Stimulated activated naive CD8-positive, alpha-beta T cell treated with anti-CD3 and anti-CD28 coated beads, Interleukin-15, amount 100 ng/mL, for 72 hours (primary cell): ENCODE measurements at places on chromosomes 16 and 17.

- no peak for DNase-seq
These were observed 35.6 kb downstream of the CRLF3 start for GRCh38 chr17:30788918-30789317.

DNA sequence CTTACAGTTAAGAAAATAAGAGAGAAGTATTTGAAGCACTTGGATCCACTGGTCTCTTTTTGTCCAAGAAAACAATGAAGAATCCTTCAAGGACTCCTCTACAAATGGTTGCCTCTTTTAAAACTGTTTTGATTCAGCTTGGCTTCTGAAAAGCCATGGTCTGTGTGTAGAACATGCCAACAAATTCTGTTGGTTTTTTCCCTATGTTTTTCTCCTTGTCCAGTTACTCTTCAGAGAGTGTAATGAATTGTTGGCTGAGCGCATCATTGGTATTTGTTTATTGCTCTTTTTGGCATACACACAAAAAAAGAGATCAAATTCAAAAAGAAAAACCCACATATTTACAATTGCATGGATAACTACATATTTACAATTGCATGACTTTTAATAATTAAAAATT lies at the start of gene ABCA10:
ABCA10 (minus strand) TSS at position 249 of the 400 bp plus-strand sequence. CDS start 3,466 bp downstream, outside the sequence.
- DNase-seq: no peak

DNA sequence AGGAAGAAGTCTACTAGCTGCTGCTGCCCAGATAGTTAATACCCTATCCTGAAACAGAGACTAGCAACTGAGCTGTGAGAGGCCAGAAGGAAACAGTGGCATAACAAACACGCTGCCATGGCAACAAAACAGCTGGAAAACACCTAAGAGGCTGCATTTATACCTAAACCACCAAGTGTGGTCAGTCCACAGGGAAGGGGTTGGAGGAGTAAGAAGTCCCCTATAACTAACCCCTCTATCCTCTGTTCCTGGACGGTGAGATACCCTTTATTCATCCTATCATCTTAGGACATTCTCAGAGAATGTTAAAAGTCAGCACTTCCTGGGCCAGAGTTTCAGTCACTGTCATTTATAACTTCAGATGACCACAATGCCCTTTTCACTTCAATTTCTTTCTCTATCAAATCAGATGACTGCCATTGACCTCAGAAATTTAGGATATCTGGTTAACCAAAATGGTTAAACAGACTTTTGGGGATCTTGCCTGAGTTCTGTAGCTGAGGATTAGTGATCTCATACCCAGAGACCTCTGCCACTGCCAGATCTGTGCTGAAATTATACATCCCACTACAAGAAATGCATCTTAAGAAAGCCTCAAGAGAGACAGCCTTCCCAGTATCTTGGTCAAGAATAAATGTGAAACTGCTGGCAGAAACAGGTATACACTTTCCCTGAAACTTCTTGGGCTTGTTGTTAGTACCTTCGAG lies 36.2 kb downstream of the STH start:
- DNase-seq: no peak

- no peak for DNase-seq
These were observed 2.8 kb downstream of the STAT5A start for GRCh38 chr17:42291129-42291528.

DNA sequence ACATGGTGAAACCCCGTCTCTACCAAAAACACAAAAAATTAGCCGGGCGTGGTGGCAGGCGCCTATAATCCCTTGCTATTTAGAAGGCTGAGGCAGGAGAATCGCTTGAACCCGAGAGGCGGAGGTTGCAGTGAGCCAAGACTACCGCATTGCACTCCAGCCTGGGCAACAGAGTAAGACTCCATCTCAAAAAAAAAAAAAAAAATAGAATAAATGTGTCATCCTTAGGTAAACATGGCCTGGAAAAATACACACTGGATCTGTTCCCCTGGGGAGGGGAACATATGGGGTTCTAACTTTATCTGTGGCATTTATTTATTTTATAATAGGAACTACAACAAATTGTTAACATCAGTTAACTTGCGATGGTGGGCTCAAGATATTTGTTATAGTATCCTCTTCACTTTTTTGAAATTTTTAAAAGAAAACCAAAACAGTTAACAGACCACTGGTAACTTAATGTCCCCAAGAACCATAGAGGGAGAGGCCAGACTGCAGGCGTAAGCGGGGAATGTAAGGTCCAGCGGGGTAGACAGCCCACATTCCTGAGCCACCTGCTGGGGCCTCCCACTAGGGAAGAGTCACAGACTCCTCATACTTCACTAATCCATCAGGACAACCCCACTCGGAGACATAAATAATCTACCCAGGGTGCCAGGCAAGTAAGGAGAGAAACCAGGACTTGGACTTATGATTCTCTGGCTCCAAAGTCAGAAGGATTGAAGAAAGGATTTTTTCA lies 12.5 kb upstream of the TXNDC11 start:
- no peak for DNase-seq

DNA sequence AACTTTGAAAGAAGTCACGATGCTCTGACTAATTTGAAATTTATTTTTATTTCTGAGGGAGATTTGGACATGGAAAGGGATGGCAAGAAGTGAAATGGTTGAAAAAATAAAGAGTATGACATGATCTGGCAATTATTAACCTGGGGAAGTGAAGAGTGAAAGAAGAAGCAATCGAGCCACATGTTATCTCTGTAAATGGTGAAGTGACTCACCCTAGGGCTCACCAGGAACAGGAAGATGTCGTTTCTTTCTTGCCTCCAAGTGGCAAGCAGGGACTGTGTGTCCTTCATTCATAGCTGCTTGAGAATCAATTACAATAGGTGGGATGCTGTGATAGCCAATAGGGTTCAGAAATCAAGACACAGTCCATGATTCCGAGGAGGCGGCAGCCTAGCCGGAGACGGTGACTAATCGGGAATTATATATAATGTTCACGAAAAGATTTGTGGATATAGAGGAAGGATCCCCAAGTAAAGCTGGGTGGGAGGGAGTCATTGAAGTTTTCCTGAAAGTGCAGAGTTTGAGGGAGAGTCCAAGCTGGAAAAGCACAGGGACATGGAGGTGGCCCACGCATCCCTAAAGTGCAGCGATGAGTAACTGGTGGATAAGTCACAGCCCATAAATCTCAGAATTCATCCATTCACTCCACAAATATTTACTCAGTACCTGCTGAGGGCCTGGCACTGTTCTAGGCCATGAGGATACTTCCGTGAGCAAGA lies 18.2 kb upstream of the KRT20 start:
- no peak for DNase-seq

- no peak for DNase-seq
These were observed 41.2 kb upstream of the NDRG4 start for GRCh38 chr16:58458606-58459343.

DNA sequence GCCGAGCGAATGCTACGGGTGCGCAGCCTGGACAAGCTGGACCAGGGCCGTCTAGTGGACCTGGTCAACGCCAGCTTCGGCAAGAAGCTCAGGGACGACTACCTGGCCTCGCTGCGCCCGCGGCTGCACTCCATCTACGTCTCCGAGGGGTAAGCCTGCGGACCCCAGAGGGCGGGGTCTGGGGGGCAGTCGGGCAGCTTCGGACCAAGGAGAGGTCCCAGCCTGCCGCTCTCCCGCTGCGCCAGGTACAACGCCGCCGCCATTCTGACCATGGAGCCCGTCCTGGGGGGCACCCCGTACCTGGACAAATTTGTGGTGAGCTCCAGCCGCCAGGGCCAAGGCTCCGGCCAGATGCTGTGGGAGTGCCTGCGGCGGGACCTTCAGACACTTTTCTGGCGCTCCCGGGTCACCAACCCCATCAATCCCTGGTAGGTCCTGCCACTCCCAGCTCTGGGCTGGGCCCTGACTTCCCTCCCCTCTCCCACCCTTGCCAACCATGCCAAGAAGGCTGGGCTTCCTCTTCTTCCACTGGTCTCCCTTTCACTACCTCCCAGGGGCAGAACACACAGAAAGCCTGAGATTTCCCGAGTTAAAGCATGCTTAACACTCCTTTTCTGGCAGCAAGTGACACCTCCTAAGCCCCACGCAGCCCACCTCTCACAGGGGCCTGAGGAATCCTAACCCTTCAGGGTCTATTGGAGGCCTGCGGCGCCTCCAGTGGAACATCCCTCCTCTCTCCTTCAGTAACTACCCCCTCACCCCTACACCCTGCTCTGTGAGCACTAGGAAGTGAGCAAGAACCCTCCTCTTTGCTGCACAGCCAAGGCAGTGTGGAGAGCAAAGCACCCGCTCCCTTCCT lies 3.2 kb downstream of the NAGS start:
- DNase-seq: no peak

DNA sequence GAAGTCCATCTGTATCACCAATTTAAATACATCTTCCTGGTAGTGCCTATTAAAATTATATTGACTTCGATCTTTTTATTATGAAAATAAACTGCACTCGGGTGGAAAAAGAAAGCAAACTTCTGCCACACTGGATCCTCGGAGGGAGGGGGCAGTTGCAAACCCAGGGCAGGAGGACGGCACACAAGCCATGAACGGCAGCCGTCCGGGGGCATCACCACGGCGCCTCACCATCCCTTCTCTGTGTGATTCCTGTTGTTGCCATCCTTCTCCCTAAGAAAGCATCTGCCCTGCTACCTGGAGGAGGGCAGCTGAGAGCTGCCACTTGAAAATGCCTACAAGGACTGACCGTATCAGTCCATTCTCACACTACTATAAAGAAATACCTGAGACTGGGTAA lies 53.9 kb upstream of the ENPP7 start:
- DNase-seq: no peak
